Right atrium auricular region (tissue), 2 donors: ENCODE measurements at places on chromosomes 7 and 10. TPM values are rescaled to one million over a fixed set of nuclear protein-coding genes. Genes with fewer than 3 reads are reported as not detected.

- DNase-seq, result no peak
Observed at GRCh38 chr10:13787015-13787421, 200.3 kb downstream of the PRPF18 start.

DNA sequence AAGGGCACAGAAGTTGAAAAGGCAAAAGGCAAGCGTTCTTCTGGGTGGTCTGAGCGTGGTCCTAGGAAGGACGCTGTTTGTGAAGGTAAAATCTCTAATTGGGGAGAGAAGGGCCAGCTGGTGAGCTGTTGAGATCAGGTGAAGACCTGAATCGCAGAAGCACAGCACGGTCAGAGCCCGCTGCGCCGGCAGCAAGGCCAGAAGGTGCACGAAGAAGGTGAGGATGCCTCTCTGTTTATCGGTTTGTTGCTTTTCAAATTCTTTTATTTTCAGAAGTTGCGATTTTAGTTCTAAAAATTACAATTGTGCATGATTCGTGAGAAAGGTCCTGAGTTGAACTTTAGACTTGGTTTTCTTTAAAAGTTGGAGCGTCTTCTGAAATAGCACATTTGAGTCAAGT is 247.8 kb upstream of the FOXK1 start:
- DNase-seq, result no peak

DNA sequence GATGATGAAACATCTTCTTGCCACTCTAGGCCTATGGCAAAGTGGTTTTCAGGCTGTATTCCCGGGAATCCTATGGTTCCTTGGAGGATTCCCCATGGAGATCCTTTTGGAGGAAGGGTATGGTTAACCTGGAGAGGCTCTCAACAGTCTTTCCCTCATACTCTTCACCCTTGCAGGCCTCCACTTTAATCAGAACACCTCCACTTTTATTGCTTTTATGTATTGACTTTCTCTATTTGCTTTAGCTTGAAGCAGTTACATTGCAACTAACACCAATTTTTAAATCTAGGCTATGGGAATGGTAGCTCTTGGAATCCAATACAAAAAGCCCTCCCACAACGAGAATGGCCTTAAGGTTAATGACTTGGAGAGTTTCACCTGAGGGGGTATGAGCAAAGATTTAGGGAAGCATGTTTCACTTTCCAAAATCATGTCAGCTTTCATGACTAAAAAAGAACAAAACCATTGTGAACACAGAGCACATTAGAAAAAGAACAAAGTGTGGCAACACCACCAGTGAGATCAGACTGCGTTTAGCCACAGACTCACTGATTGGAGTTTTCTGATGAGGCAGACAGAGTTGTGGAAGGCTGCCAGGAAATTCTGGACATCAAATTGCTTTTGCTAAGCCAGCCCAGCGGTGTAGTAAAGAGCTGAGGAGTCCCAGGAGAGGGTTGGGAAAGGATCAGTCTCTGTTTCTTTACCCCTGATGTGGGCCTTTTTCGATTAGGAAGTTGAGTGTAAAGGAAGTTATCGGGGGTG is 130.4 kb upstream of the BMPER start:
- DNase-seq, result peak; percentile 79

DNA sequence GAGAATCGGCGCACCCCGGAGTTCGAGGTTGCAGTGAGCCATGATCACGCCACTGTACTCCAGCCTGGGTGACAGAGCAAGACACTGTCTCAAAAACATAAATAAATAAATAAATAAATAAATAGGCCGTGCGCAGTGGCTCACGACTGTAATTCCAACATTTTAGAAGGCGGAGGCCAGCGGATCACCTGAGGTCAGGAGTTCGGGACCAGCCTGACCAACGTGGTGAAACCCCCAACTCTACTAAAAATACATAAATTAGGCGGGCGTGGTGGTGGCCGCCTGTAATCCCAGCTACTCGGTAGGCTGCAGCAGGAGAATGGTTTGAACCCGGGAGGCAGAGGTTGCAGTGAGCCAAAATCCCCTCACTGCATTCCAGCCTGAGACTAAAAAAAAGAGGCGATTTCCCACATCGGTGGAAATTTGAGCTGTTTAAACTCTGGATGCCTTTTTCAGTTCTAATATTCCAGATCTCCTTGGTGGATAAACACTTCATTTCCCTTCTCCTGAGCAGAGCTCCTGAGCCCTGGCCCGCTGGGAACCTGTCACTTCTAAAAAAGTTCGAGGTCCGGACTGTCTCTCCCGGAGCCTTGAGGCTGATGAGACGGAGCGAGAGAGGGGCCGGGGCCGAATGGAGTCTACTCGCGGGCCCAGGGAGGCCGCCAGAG is 2.0 kb upstream of the NFKB2 start:
- peak; percentile 93 for DNase-seq

The NFE2L3 gene
- 0.63 TPM for total RNA-seq
